ENCODE measurements at places on chromosomes 5 and 9.

- no peak for DNase-seq
Measured at GRCh38 chr5:66645039-66645438, 48.8 kb downstream of the MAST4 start.

DNA sequence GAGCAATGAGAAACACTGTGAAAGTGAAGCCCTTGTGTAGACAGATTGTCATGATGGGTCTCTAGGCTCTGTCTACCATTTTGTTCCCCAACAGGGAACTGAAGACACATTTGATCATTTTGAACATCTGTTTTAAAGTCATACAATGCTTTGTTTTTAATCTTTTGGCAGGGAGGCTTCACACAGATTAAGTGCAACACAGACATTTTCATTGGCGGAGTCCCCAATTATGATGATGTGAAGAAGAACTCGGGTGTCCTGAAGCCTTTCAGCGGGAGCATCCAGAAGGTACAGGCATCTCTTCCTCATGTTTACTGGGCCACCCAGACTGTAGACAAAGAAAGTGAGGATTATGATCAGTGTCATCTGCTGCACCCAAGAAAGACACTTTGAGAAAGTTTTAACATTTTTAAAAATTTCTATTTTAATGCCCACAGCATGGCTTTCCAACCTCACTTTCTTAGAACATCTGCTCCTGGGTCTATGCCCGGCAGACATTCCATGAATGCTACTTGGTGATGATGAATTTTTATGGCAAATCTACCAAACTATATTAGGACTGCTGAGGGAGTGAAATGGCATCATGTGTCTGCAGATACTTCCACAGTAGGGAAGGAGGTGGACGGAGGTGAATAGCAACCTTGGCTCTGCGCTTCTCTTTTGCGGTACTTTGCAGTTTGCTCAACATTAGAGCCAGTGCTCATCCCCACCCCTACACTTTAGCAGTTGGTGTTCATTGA lies 121.3 kb downstream of the LIFR start:
- no peak for DNase-seq

- no peak for DNase-seq
Measured at GRCh38 chr5:143102411-143102810, 301.1 kb downstream of the NR3C1 start.

DNA sequence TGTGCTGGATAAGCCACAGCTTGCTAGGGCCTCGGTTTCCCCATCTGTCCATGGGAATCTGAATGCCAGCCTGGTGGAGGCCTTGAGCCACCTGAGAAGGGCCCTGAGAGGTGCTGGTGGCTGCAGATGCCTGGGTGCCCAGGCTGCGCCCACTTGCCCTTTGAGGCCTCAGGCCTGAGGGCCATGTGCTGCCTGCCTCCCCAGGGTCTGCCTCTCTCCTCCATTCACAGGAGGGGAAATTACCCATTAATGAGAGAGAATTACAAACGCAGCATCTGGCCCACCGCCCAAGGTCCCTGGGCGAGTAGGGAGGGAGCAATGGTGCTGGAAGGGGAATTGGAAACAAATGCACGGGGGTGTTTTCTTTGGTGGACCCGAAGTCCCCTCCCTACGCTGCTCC lies 59.6 kb downstream of the BARX1 start:
- DNase-seq, result no peak

GRCh38 chr9:37392272-37392671 lies 30.2 kb upstream of the GRHPR start:
- no peak for DNase-seq

DNA sequence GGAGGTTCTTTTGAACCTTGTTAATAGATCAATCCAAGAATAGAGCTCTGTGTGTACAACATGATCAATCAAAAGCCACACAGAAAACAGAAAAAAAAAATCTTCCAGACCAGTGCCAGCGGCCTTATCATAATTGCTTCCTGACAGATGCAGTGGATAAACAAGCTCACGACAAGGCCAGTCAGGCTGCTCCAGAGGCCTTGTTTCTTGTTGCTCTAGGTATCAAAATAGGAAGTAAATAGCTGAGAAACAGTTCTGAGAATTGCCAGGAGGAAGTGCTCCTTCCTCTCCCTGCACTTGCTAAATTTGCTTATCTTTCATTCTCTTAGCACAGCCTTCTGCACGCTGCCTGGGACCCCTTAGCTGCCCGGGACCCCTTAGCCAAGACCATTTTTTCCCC lies 199.0 kb upstream of the TARS1 start:
- DNase-seq, result no peak

- DNase-seq, result no peak
Measured at GRCh38 chr9:100856238-100856637, 172.3 kb upstream of the PLPPR1 start.

- DNase-seq, result no peak
Measured at GRCh38 chr5:170523142-170523551, 19.3 kb downstream of the KCNIP1 start.

DNA sequence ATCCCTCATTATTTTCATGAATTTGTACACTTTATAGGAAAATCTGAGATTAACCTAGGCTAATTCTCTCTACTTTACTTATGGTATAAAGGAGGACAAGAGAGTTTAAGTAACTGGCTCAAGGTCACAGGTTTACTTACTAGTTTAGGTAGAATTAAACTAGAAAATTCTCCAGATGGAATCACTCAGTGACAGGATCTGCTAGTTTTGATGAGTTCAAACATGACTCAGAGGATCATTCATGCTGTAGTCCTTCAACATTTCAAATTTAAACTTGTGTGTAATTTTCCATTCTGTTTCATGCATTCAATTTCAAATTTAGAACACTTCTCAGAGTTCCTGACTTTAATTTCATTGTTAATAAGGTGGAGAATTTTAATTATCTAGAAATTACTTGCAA lies 485.7 kb upstream of the TUSC1 start:
- no peak for DNase-seq

GRCh38 chr5:125326150-125326510 lies 579.7 kb upstream of the ZNF608 start:
- DNase-seq, result no peak

GRCh38 chr9:114811301-114811700 lies 5.5 kb upstream of the TNFSF15 start:
- no peak for DNase-seq

- DNase-seq, result no peak
Measured at GRCh38 chr5:148928141-148928540, 101.7 kb downstream of the ADRB2 start.

DNA sequence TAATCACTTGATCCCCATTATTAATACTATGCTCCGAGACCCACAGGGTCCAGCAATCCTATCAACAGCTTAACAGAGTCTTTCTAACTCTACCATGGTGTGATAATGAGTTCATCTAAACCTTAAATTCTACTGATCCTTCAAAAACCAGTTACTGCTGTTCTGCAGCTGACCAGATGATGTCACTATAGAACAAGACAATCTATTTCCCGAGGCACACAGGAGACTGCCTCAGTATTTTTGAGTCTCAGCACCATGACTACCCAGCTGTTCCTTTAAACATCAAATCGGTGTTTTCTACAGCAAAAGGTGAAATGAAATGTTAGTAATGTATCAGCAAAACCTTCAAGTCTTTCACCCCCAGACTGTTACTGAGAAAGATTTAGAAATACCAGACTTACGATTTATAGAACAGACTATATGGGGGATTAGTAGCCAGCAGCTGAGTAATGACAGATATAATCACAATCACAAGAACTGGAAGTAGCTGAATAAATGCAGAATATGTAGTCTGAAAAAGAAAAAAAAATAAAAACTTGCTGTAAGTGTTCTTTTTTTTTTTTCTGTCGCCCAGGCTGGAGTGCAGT lies 16.9 kb downstream of the DNAJC18 start:
- no peak for DNase-seq

DNA sequence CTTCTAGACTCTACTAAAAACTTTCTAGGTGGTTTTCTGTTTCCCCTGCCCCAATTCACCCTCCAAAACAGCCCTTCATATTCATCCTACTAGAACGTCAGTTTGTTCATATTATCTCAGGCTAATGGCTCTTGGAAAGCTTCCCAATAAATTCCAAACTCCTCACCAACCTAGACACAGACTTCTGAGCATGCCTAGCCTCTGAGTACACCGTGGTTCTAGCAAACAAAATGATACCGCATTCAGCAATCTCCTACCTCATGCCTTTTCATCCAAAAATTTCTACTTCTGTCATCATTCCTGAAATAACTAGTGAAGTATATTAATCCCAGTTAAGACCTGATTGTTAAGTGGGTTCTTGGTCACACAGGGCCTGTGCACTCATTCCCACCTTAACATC lies 46.5 kb upstream of the NR5A1 start:
- no peak for DNase-seq

- DNase-seq, result no peak
Measured at GRCh38 chr5:13934921-13935320, 9.6 kb downstream of the DNAH5 start.

GRCh38 chr5:67426961-67427849 lies 230.6 kb upstream of the CD180 start:
- DNase-seq, result no peak

- no peak for DNase-seq
Measured at GRCh38 chr9:109912082-109912582, 132.1 kb downstream of the PALM2AKAP2 start.

All from stimulated activated CD4-positive, alpha-beta T cell treated with anti-CD3 and anti-CD28 coated beads, Interleukin-15, amount 100 ng/mL, for 48 hours (primary cell).